GM06990 (cell line): ENCODE measurements at places on chromosomes 12 and 14.

DNA sequence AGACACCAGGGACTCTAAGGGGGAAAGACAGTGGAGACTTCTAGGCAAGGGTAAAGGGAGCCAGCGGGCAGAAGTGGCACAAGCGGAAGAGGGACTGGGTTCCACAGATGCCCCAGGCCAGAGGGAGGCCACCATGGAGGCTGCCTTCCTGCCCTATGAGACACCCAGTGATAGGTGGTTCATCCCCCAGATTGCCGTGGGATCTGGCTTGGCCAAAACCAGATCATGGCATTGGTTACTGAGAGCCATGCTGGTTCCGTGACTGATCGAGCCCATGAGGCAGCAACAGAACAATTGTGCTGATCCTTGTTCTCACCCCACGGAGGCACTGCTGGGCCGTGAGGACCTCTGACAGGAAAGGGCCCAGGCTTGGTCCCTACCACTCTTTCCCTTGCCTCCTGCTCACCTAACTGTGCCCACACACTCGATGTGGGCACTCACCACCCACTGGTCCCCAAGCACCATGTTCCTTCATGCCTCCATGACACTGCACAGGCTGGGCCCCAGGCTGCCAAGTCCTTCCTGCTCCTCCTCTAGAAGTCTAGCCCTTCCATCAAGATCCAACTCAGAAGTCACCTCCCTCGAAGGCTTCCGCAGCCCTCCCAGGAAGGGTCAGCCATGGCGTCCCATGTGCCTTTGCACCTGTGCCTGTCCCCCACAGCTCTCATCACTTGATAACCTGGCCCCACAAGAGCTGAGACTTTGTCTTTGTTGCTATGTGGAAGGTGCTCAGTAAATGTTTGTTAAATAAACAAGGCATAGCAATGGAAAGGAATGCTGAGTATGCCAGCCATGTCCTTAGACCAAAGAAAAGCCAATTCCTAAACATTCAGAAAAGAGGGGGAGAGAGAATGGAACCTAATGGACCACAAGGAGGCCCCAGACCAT is 7.3 kb downstream of the KRT79 start:
- DNase-seq: no peak

- no peak for DNase-seq
Measured at GRCh38 chr12:513446-513845, 53.7 kb downstream of the B4GALNT3 start.

GRCh38 chr14:68577802-68578541 is 214.9 kb downstream of the ZFP36L1 start:
- DNase-seq: no peak

GRCh38 chr14:75711105-75711795 is 50.2 kb downstream of the TTLL5 start:
- no peak for DNase-seq

DNA sequence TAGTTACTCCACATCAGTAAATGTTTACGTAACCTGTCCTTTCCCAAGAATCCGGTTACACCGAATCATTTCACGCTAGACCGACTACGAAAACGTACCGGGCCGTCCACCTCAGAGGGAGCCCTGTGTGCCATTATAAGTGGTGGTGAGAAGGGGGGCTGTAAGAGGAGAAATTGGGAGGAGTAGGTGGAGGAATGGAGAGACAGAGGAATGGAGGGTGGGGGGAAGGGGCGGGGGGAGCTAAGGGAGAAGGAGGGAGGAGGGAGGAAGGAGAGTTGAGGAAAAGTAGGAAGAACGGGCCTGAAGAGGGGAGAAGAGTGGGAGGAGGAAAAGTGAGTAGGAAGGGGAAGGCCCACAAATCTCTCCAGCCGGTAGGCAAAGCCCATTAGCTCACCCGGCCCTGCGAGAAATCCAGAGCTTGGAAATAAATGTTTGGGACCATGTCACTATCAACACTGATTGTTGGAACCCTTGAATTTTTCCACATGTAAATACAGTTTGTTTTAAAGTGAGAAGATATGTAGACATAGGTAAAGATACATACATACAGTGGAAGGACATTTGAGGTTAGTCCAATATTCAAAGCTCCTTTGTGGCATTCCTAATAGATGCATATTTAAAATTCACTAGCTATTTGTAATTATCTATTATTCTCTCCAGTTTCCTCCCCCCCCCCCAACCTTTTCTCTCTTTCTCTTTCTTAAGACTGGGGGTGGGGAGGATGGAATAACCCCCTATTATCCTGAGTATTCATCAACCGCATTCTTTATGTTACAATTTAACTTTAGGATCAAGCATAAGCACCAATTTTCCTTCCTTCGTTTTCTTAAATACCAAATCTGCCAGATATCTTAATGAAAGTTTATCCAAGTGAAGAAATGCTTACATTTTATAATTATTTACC is 2.1 kb upstream of the FOXG1 start:
- DNase-seq: no peak

DNA sequence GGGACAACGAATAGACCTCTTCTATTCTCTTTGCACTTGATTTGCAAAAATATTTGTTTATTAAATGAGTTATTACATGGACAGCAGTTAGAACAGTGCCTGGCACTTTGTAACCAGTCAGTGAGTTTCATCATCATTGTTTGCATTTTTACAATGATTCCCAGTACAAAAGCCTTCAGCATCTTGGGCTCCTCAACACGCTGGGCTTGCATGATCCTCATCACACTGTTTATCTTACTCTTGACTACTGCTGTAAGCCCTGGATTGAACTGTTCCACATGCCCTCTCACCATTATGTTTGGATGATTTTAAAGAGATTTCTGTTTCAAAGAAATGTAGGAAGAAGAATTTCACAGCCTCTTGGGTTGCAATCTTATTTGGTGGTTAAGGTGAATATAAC is 204.3 kb downstream of the PELI2 start:
- no peak for DNase-seq

DNA sequence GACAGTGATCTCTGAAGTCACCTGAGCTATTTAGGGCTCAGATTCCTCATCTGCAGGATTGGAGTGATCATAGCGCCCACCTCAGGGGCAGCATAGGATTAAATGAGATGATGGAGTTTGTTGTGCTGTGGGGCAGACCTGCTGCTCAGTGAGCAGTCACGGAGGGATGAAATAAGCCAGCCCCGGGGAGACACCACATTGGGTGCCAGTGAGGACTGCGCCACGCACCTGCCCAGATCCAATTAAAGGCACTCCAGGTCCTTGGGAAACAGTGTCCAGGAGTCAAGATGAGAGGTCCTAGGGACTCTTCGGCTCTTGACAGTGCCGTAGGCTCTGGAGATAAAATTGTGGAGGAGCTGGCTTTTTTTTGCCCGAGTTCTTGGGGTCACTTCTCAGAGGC is 166.2 kb downstream of the ADGRD1 start:
- DNase-seq: no peak

- no peak for DNase-seq
Measured at GRCh38 chr14:53278602-53279506, 125.7 kb upstream of the DDHD1 start.

GRCh38 chr14:24879661-24880386 is 170.1 kb downstream of the STXBP6 start:
- no peak for DNase-seq

DNA sequence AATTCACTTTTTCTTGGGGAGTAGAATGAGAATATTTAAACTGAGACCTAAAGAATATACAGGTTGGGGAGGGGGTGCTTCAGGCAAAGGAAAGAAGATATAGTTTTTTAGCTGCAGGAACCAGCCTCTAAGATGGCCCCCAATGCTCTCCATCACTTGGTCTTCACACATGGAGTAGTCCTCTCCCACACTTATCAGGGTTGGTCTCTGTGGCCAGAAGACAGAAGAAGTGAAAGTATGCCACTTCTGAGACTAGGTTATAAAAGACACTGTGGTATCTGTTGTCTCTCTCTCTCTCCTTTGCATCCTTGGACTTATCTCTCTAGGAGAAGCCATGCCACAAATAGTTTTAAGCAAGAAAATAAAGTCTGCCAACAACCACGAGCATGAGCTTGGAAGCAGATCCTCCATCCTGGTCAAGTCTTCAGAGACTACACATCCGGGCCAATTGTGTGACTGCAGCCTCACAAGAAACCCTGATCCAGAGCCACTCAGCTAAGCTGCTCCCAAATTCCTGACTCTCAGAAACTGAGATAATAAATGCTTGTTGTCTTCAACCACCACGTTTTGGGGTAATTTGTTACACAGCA is 18.0 kb downstream of the PUS7L start:
- no peak for DNase-seq

- DNase-seq: no peak
Measured at GRCh38 chr12:6080149-6081045, 44.1 kb downstream of the VWF start.

GRCh38 chr14:50615056-50615455 is 53.0 kb downstream of the SAV1 start:
- DNase-seq: no peak

DNA sequence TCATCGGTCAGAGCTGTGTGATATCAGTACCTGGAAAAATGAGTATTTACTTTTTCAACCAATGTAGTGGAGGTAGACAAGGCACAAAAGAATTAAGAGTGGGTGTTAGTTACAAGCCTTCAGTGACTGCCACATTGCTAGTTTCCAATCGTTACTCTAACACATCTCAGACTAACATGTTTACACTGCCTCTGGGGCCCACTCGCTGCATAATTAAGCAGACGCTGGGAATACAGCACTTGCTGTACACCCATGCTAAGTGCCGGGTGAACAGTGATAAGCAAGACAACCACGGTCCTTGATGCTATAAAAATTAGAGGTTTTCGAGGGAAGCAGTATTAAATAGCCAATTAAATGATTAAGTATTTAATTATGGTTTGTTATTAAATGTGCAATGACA is 1147.6 kb downstream of the AACS start:
- DNase-seq: no peak

DNA sequence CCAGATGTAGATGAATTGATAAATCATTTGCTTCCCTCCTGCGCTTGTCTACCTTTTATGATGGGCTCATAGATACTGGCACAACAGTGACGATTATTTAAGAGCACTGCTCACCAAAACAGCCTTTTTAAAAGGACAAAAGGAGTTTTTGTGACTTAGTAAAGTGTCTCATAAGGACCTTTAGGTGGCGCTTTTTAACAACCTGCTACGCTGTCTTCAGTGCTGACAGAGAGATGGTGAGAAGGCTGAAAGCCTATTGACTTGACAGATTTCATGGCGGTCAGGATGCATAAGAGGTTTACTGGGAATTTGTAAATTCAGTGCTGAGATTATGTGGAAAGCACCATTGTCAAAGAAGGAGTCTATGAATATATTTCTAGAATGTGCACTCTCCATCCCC is 87.6 kb downstream of the SLC15A5 start:
- DNase-seq: no peak

DNA sequence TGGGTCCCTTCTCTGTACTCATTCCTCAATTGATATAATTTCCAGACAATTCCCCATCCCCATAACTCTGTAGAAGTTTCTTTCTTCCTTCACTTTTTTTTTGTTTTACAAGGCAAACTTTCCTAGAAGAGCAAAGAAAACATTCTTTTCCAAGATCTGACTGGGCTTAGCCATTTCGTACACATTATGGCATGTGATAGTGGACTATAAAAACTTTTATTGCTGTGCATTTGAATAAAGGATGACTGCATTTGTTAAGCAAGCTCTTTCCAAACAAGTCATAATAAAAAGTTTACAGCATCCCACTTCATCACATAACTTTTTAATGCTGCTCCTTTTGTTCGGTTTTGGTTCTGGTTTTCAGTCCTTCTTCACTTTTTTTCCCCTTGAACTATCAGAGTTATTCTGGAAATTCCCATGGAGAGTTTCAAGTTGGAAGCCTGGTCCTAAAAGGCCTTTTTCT is 231.0 kb upstream of the HMGA2 start:
- DNase-seq: no peak

- peak; percentile 38 for DNase-seq
Measured at GRCh38 chr12:122501489-122501989, 807 bp upstream of the ZCCHC8 start.

DNA sequence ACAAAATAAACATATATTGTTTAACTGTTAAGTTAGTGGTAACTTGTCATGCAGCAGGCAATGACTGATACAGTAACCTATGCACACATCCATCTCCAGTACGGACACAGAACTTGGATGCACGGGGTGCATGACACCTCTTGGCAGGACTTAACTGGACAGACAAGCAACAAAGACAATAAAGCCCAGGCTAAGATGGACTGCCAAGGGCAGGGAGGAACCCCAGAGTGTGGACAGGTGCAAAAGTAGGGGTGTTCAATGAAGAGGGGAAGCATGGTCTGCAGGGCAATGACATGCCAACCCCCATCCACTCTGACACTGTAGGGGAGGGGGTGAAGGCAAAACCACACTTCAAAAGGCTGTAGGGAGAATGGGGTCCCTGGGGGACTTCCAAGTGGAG is 11.7 kb downstream of the SSH1 start:
- DNase-seq: no peak

DNA sequence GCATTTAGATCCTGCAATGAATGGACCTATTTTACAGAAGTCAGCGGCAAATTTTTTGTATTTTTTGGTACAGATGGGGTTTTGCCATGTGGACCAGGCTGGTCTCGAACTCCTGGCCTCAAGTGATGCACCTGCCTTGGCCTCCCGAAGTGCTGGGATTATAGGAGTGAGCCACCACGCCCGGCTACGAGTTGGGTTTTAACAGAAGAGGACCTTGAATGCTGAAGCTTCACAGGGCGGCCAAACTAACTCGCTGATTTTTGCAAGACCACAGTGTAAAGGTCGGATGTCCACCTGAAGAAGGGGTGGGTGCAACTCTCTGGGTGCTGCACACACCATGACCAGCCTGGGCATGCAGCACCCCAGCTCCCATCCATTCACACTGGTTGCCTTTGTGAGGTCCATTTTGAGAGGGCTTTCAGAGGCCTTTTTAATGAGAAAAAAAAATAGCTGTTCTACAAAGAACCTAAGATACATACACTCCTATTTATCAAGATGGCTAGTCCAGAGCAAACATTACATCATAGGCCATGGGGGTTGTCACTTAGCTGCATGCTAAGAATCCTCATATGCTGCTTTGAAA is 21.6 kb upstream of the CDK2AP1 start:
- DNase-seq: no peak

- no peak for DNase-seq
Measured at GRCh38 chr14:42854061-42854460, 1247.4 kb downstream of the LRFN5 start.

DNA sequence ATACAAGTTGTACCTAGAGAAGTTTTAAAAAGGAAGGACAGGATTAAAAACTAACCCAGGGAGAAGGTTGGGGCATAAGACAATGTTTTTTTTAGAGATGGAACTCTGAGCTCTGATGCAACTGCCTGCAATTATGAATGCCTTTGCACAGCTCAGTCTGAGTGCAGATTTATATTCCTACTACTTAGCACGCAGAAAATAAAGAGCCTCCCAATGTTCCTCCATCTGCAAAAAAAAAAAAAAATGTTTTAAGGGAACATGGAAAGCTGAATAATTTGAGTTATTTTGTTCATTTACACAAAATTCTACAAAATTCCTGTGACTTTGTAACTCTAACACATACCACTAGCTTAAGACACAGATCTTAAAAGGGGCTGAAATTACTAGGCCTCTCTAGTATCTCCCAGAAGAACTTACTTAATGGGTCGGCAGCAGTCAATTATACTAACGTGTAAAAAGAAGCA is 15.7 kb downstream of the CLIP1 start:
- no peak for DNase-seq

GRCh38 chr14:103552846-103553210 is 9.6 kb downstream of the BAG5 start:
- DNase-seq: no peak

GRCh38 chr14:85124631-85125290 is 405.2 kb upstream of the FLRT2 start:
- DNase-seq: no peak

- no peak for DNase-seq
Measured at GRCh38 chr12:126160912-126161311, 1095.7 kb downstream of the AACS start.

- DNase-seq: no peak
Measured at GRCh38 chr12:106885026-106885425, 70.7 kb upstream of the TMEM263 start.
